Left colon (tissue), 2 donors: ENCODE measurements at places on chromosomes 1 and 21. TPM values are rescaled to one million over a fixed set of nuclear protein-coding genes. Genes with fewer than 3 reads are reported as not detected.

DNA sequence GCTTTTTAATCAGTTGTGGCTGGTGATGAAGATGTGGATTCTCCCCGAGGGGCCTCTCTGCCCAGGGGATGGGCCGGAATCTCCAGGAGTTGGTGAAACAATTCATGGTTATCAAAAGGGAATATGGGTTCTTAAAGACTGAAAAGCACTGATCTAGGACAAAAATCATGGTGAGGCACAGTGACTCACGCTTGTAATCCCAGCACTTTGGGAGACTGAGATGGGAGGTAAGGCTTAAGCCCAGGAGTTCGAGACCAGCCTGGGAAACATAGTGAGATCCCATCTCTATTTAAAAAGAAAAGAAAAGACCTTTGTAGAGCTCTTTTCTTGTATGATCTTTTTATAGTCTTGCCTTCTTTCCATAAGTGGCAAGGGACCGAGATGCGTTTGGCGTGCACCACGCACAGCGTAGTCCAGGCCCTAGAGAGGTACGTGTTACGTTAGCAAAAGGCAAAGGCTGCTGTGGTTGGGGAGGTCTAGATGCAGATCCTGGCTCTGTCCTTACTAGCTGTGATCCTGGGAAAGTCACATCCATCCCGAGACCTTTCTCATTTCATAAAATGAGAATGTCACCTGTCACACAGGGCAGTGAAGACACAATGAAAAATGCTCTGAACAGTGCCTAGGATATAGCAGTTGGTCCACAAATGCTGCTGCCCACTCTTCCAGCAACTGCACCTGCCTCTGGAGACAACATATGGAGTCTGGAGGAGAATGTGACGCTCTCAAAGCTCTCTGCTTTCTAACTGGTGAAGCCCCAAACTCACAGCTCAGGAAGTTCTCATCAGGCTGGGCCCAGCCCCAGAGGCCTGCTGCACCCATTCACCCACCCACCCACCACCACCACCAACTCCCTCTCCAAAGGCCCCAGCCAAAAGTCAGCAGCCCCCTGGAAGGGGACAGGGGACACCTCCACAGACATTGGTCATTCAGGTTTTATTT lies 54.8 kb downstream of the KIF21B start:
- no peak for DNase-seq

DNA sequence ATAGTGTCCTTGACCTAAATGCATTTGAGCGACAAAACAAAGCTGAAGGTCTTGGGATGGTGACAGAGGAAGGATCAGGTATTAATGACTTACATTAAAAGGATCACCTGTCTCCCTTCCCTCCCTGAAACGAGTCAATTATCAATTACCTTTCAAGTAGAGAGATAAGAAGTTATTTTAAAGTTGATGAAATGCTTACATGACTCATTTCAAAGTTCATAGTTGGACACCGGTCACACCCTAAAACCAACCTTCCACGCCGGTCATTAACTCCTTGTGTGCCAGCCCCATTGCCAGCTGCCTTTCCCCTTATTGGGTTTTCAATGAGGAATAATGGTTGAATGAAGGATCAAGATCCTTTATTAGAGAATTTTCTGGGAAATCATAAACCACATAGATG lies 129.8 kb downstream of the ZP4 start:
- DNase-seq = peak; percentile 7

GRCh38 chr1:29945426-29945825 lies 709.1 kb downstream of the PTPRU start:
- no peak for DNase-seq

DNA sequence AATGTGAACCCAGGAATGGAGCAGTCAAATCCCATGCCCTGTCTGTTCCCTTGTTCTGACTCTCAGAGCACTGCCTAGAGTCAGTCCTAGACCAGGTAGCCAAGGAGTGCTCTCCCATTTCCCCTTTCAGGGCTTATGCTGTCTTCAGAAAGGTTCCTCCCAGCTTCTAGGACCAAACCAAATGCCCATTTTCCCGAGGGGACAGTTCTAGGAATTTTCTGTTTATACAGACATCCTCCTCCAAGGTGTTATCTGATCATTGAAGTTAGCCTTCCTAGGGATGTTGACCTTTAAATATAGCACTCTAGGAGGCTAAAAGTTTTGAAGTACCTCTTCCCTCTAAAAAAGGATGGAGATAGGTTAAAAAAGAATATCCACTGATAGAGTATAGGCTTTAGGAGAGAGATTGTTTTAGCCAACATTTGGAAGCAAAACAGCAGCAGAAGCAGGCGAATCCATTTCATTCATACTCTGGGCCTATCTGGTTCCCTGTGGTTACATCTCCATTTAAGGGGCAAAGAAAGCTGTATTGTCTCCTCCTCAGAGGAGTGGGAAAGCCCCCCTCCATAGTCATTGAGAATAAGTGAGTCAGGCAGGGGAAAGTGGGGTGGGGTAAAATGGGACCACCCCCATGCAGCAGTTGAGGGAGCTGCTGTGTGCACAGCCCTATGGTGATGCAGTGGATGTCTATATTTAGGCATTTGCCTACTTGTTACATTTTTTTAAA lies 126.5 kb downstream of the SPATA46 start:
- no peak for DNase-seq

S100A1 gene
- total RNA-seq = 1.9 TPM
